Thoracic aorta (tissue), 2 donors: ENCODE measurements at places on chromosomes 5 and 9. TPM values are rescaled to one million over a fixed set of nuclear protein-coding genes. Genes with fewer than 3 reads are reported as not detected.

GRCh38 chr9:127181315-127181580 lies 58.8 kb upstream of the ANGPTL2 start:
- no peak for DNase-seq
- H3K4me3 ChIP-seq: no peak overlapping the region
- peaks cover 52% of the 10 kb centered on the region for H3K4me1 ChIP-seq
- H3K27me3 ChIP-seq: no peaks in the 10 kb centered on the region
- no peaks in the 10 kb centered on the region for H3K36me3 ChIP-seq

- H3K4me1 ChIP-seq: no peaks in the 10 kb centered on the region
- H3K27me3 ChIP-seq: no peaks in the 10 kb centered on the region
These were observed 31.1 kb upstream of the BNC2 start for GRCh38 chr9:16901590-16901989.

DNA sequence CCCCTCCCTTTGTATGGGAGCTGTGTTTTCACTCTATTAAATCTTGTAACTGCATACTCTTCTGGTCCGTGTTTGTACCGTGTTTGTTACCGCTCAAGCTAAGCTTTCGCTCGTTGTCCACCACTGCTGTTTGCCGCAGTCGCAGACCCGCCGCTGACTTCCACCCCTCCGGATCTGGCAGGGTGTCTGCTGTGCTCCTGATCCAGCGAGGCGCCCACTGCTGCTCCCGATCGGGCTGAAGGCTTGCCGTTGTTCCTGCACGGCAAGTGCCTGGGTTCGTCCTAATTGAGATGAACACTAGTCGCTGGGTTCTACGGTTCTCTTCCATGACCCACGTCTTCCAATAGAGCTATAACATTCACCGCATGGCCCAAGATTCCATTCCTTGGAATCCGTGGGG lies 6.6 kb upstream of the GNE start:
- no peaks in the 10 kb centered on the region for H3K27me3 ChIP-seq
- no peak overlapping the region for H3K27ac ChIP-seq
- H3K4me1 ChIP-seq: no peaks in the 10 kb centered on the region

CCIN gene
- total RNA-seq: 1.6 TPM

MEGF10 gene
- total RNA-seq: 0.21 TPM

ARHGEF37 gene
- 5.6 TPM for total RNA-seq

- H3K4me3 ChIP-seq: no peak overlapping the region
- no peaks in the 10 kb centered on the region for H3K36me3 ChIP-seq
- no peak overlapping the region for H3K27ac ChIP-seq
- H3K4me1 ChIP-seq: peaks cover 12% of the 10 kb centered on the region
- no peak for DNase-seq
These were observed 1.4 kb upstream of the N4BP3 start for GRCh38 chr5:178111925-178112324.

LHX3 gene
- not detected for total RNA-seq

DNA sequence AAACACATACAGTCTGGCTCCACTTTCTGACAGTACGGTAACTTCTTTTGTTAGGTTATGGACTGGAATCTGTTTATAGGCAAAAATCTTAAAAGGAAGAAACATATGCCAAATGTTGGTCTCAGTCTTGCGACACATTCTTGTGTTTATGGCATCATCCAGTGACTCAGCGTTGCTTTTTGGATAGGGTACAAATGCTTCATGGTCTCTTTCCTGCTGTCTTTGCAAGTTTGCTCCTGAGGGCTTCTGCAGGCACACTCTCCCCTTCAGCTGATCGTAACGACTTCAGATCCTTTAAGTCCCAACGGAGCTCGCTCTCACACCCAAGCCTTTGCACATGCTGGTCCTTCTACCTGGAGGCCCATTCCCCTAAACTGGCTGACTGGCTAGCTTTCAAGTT lies 23.6 kb upstream of the TNFSF8 start:
- H3K27me3 ChIP-seq: no peaks in the 10 kb centered on the region
- H3K27ac ChIP-seq: no peak overlapping the region
- peaks cover 5% of the 10 kb centered on the region for H3K4me1 ChIP-seq
- no peak for DNase-seq

GRCh38 chr5:65923339-65923738 lies 3.0 kb upstream of the ERBIN start:
- H3K4me3 ChIP-seq: no peak overlapping the region
- peaks cover 6% of the 10 kb centered on the region for H3K4me1 ChIP-seq
- DNase-seq: no peak
- H3K27ac ChIP-seq: no peak overlapping the region
- no peaks in the 10 kb centered on the region for H3K27me3 ChIP-seq
- H3K36me3 ChIP-seq: no peaks in the 10 kb centered on the region

DNA sequence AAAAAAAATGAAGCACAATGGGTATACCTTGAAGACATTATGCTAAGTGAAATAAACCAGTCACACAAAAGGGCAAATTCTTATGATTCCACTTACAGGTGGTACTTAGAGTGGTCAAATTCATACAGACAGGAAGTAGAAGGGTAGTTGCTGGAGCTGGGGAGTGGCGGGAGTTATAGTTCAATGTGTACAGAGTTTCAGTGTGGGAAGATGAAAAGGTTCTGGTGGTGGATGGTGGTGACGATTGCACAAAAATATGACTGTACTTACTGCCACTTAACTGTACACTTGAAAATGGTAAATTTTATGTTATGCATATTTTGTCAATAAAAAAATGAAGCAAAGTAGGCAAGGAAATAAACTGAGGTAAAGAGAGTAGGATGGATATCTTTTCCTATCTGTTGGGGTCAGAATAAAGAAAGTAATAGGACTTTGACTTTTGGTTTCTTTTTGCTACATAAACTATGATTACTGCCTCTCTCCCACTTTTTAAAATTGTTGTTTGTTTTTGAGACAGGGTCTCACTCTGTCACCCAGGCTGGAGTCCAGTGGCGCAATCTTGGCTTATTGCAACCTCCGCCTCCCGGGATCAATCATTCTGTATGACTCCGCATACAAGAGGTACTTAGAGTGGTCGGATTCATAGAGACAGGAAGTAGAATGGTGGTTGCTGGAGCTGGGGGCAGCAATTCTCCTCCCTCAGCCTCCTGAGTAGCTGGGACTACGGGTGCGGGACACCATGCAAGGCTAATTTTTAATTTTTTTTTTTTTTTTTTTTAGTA lies 4.0 kb upstream of the PSAT1 start:
- no peak overlapping the region for H3K27ac ChIP-seq
- H3K27me3 ChIP-seq: no peaks in the 10 kb centered on the region
- peaks cover 8% of the 10 kb centered on the region for H3K4me1 ChIP-seq
- DNase-seq: no peak
- no peak overlapping the region for H3K4me3 ChIP-seq

DNA sequence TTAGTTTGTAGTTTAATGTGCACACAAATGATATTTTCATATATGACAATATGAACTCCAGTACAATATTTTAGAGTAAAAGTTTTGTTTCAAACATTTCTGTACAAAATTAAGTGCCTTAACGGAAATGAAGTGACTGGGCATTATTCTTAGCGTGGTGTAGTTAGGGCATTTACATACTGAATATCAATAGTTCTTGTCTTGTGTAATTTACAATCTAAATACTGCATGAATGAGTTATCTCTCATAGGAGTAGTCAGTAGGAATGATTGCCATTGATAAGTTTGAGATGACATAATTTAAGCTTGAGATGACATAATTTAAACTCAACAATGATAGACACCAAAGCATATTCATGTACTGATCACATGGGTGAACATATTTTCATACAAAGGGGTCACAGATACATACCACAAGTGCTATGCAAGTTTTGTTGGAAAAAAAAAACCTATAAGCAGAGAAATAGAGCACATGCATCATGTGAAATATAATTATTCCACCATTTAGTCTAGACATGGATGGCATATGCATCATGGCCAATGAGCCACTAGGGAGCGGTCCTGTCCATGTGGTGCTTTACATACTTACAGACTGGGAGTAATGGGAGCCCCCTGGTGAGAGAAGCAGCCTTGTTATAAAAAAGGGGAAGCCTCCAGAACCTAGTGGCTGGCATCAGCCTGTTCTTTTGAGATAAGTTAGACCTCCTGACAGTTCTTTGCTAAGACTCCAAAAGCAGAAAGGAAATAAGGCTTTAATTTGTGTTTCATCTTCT lies 1523.9 kb downstream of the MAT2B start:
- no peaks in the 10 kb centered on the region for H3K36me3 ChIP-seq
- DNase-seq: no peak
- no peaks in the 10 kb centered on the region for H3K27me3 ChIP-seq

- H3K36me3 ChIP-seq: no peaks in the 10 kb centered on the region
- H3K27me3 ChIP-seq: no peaks in the 10 kb centered on the region
- H3K4me1 ChIP-seq: peaks cover 4% of the 10 kb centered on the region
- DNase-seq: no peak
- H3K4me3 ChIP-seq: no peak overlapping the region
These were observed 132.1 kb downstream of the MACROH2A1 start for GRCh38 chr5:135266975-135267374.

LMNB1 gene
- 15.9 TPM for total RNA-seq

FSTL4 gene
- total RNA-seq: not detected

CTXN3 gene
- not detected for total RNA-seq

OTP gene
- total RNA-seq: not detected

HMCN2 gene
- 2.4 TPM for total RNA-seq

- no peak overlapping the region for H3K4me3 ChIP-seq
These were observed 205.9 kb downstream of the ROR2 start for GRCh38 chr9:91744114-91744513.

GRCh38 chr9:101625876-101626275 lies 31.1 kb upstream of the PPP3R2 start:
- no peak overlapping the region for H3K27ac ChIP-seq
- H3K27me3 ChIP-seq: no peaks in the 10 kb centered on the region
- no peak overlapping the region for H3K4me3 ChIP-seq
- H3K4me1 ChIP-seq: no peaks in the 10 kb centered on the region
- H3K36me3 ChIP-seq: no peaks in the 10 kb centered on the region

DNA sequence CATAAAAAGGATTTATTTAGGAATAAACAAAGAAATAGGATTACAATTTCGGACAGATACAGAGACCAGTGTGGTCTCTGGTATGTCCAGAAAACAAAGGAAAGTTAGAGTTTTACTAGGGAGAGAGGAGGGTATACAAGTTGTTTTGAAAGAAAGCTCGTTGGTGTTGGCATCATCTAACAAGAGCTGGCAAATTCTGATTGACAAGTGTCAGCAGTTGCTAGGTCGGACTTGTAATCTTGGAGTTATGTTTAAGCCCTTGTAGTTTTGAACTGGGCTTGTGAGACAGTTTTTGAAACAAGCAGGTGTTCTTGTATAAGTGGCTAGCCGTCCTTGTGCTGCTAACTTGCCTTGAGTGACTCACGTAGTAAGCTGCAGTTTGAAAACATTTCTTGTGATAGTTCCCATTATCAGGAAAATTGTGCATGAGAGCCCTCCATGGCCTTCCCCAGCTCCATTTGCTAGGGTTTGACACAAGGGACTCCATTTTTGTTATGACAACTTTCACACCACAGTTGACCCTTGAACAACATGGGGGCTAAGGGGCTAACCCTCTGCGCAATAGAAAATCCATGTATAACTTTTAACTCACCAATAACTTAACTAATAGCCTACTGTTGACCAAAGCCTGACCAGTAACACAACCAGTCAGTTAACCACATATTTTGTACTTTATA lies 48.1 kb downstream of the ZNF622 start:
- H3K36me3 ChIP-seq: no peaks in the 10 kb centered on the region
- H3K27ac ChIP-seq: no peak overlapping the region
- H3K4me3 ChIP-seq: no peak overlapping the region

DNA sequence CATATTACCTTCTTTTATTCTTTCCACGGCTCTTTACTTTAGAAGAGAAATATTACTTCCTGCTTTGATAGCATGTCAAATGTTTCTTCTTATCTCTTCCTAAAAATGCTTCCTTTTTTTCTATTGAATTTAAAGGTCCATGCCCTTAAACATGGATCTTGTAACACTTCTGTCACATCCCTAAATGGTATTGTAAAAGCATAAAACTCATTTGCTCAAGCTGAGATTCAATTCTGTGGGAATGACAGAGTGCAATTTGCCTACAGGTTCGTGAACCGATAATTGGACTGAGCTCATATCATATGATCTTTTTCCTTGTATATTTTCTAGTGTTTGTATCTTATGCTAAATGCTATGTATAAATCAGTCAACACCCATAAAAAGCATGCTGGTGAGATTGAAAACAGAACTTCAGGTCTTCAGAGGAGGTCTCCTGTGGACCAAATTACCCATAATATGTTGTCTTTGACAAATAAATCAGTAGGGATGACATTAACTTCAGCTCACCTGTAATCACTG lies 429.3 kb downstream of the TMEM232 start:
- H3K27me3 ChIP-seq: no peaks in the 10 kb centered on the region
- H3K27ac ChIP-seq: no peak overlapping the region
- no peaks in the 10 kb centered on the region for H3K36me3 ChIP-seq
- DNase-seq: no peak
- H3K4me1 ChIP-seq: no peaks in the 10 kb centered on the region
- no peak overlapping the region for H3K4me3 ChIP-seq

ETF1 gene
- total RNA-seq: 115 TPM

DNA sequence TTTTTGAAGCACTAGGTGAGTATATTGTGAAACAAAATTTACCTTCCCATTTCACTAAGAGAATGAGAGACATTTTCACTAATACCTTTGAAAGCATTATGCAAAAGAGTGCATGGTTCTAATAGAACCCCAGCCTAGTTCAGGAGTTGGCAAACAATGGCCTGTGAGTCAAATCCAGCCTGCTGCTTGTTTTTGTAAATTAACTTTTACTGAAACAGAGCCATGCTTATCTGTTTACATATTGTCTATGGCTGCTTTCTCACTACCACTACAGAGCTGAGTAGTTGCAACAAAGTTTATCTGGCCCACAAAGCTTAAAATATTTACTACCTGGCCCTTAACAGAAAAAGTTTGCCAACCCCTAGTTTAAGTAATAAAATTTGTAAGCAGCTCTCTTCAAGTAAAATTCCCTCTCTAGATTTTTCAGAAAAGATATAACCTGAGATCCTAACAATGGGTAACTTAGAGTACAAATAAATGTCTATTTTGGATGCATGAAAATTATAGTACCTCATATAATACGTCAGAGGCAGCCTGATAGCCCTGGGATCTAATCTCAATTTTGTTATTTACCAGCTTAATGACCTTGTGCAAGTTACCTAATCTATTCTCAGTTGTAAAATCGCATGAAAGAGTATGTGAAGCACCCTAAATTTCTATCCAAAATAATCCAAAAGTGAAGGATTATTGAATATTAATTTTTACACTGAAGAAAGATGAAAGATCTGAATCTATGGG lies 50.7 kb upstream of the ARL15 start:
- peaks cover 9% of the 10 kb centered on the region for H3K4me1 ChIP-seq
- no peaks in the 10 kb centered on the region for H3K36me3 ChIP-seq
- no peak overlapping the region for H3K27ac ChIP-seq
- no peak for DNase-seq

SHB gene
- total RNA-seq: 41.7 TPM

OR1J2 gene
- 3.2 TPM for total RNA-seq

C6 gene
- total RNA-seq: 0.49 TPM

GRCh38 chr9:120431268-120431667 lies 148.7 kb downstream of the CDK5RAP2 start:
- no peak for DNase-seq
- peaks cover 5% of the 10 kb centered on the region for H3K36me3 ChIP-seq
- no peak overlapping the region for H3K27ac ChIP-seq
- no peak overlapping the region for H3K4me3 ChIP-seq

GRCh38 chr9:129485145-129485774 lies 135.6 kb downstream of the C9orf50 start:
- H3K4me1 ChIP-seq: peaks cover 57% of the 10 kb centered on the region
- H3K36me3 ChIP-seq: no peaks in the 10 kb centered on the region
- no peak for DNase-seq
- H3K4me3 ChIP-seq: no peak overlapping the region
- no peaks in the 10 kb centered on the region for H3K27me3 ChIP-seq

LPAR1 gene
- 85.1 TPM for total RNA-seq

- peaks cover 12% of the 10 kb centered on the region for H3K4me1 ChIP-seq
- H3K27ac ChIP-seq: no peak overlapping the region
- H3K27me3 ChIP-seq: no peaks in the 10 kb centered on the region
These were observed 25.3 kb downstream of the AP3B1 start for GRCh38 chr5:78269088-78269703.
